ENCODE measurements at places on chromosomes 3 and 15.
A peak's percentile ranks its signal among the peaks of the same experiment; 100 is the strongest.

DNA sequence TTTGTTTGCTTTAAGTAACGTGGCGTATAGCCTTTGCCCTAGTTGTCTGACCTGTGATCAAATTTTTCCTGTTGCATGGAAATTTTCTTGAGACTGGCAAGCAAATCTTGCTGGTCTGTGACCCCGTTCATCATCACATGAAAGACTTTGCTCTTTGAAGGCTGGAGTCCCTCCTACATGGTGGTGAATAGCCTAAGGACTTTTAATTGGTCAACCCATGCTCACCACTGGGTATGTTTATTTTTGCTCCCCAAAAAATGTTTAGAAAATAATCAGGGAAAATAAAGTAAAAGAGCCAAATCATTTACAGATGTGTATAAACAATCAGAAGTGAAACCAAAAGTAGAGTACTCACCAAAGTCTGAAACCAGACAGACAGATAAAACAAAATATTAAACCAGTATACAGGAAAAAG is 1075.3 kb upstream of the ALCAM start:
- no peak for DNase-seq

DNA sequence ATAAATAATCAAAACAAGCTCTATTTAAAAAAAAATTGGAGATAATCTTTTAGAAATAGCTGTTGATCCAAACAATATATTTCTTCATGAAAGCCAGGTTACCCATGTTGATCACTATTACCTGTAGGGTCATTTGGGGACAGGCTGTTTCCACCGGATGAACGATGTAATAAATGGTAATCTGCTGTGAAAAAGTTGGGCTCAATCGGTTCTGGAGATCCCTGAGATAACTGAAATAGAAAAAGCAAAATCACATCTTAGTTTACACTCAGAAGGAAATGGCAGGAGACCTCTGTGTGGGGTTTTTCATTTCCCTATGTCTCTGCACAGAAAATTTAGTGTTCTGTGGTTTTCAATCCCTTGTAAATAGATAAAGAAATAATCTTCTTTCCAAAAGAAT is 249.5 kb downstream of the NEK10 start:
- DNase-seq, result no peak

DNA sequence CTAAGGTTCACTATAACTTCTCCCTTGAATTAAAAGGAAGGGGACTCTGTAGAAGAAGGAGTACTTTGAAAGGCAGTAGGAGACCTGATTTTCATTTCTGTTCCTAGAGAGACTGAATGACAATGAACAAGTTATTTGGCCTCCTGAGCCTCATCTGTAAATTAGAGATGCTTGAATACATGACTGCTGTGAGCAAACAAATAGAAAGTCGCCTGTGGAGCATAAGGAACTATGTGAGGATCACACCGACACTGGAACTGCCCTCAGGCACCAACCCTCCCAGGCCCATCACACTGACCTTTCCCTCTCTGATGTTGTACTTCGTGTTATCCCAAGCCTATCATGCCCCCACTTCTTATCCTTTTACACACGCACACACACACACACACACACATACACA is 48.6 kb downstream of the IMPG2 start:
- DNase-seq, result no peak

DNA sequence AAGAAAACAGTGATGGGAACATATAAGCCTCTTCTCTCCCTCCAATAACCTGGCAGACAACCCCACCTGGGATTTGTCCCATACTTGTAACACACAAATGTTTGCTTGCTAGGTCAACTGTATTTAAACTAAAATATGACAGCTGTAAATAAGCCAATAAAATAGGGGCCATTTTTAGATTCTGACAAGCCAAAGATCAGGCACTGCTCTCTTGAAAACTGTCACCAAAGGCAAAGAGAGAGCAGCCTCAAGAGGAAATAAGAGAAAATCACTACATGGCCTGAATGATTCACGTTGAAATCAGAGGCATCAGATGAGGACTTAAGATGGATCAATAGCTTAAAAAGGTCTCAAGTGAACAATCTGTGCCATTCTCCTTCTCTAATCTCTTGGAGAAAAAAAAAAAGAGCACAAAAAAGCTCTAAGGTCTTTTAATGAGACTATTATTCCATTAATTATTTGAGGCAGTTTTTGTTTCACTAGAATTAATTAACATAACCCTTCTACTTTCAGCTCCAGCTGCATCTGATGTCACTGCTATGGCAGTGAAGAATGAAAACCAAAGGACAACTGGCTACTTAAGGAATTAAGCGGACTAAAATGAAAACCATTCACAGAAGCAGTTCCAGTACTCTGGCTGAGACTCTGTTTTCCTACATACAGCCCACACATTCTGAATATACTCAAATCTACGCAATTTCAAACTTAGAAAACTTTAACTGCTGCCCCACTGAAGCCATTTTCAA is 19.0 kb downstream of the MYO5A start:
- DNase-seq, result no peak

- no peak for DNase-seq
These were observed 43.1 kb downstream of the THRB start for GRCh38 chr3:24451461-24452099.

GRCh38 chr3:195875482-195876236 is 32.7 kb downstream of the TNK2 start:
- DNase-seq, result no peak

DNA sequence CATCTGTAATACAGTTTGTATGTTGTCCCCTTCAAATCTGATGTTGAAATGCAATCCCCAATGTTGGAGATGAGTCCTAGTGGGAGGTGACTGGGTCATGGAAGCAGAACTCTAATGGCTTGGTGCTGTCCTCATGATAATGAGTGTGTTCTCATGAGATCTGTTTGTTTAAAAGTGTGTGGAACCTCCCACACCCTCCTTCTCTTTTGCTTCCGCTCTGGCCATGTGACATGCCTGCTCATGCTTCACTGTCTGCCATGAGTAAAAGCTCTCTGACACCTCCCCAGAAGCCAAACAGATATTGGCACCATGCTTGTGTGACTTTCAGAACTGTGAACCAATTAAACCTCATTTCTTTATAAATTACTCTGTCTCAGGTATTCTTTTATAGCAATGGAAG is 794.0 kb upstream of the CFAP20DC start:
- no peak for DNase-seq

GRCh38 chr3:114178770-114179368 is at the start of gene DRD3:
Gene DRD3, minus strand, starts transcription at chr3:114179052. Its CDS starts 7,060 bp downstream, at chr3:114171992.
- no peak for DNase-seq

DNA sequence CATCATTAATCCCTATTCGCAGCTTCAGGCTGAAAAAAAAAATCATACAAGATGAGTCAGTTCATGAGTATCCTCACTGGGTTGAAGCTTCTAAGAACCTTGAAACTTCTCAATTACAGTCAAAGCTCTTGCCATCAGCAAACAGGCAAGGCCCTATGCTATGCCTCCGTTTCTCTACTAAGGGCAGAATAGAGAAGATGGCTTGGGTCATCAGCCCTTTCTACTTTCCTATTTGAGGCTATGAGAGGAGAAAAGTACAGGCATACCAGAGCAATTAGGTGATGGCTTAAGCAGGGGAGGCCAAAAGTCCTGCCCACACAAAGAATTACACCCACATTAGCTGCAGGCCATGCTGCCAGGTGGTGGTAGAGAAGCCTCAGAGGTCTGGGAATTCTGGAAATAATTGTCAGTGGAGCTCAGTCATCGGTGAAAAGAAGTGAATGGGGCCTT is 89.0 kb downstream of the MRPL46 start:
- no peak for DNase-seq

GRCh38 chr15:87368511-87368910 is 888.0 kb downstream of the NTRK3 start:
- no peak for DNase-seq

- no peak for DNase-seq
These were observed 1.4 kb downstream of the PLEKHO2 start for GRCh38 chr15:64842986-64843561.

GRCh38 chr3:53511246-53511645 is 16.8 kb downstream of the CACNA1D start:
- no peak for DNase-seq

DNA sequence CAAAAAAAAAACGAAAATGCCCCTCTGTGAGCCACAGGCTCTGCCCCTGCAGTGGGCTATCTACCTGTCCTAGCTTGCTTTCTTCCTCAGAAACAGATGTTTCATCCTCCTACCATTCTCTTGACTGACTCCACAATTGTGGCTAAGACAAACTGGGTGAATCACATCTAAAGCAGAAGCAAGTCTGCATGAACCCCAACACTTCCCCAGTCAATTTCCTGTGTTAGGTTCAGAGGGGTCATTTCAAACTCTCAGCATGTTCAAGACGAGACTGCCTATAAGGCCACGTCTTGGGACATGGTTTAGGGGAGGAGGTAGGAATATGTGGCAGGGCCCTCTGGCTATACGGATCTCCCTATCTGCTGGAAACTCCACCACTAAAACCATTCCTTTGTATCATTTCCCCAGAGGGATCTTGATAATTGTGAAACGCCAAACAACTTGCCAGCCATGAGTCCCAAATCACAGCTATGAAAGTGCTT is 28.6 kb upstream of the ANKDD1A start:
- DNase-seq, result no peak

- no peak for DNase-seq
These were observed 72.7 kb downstream of the TP63 start for GRCh38 chr3:189703865-189704264.

- DNase-seq, result no peak
These were observed 61.0 kb downstream of the GTPBP8 start for GRCh38 chr3:113051787-113052186.

GRCh38 chr3:71035886-71036285 is 547.6 kb downstream of the FOXP1 start:
- no peak for DNase-seq

DNA sequence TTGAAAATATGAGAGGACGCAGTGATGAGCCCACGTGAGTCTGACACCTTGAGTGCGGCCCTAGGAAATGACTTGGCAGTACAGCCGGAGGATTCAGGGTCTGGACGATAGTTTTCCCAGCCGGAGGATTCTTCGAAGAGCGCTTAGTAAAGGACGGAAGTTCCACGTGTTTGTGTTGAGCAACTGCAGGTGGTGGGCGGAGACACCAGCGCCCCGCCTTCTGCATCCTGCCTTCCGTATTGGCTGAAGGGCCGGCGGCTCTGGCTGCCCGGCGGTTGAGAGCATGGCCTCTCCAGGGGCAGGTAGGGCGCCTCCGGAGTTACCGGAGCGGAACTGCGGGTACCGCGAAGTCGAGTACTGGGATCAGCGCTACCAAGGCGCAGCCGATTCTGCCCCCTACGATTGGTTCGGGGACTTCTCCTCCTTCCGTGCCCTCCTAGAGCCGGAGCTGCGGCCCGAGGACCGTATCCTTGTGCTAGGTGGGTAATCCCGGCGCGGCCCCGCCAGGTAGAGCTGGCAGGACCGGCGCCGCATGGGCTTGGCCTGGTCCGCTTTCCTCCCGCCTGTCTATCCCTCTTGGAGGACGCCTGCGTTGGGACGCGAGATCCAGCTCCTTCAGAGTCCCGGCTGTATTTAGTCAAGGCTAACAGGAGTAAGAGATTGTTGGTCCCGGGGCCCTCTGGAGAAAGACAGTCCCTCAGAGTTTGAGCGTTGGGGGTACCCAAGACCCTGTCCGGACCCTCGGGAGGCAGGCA is at the start of gene EEF1AKMT4:
TSS of gene EEF1AKMT4 (plus strand) at position 261 of the 755 bp plus-strand sequence. CDS start at position 284, 23 bp downstream.
- DNase-seq, result peak; percentile 92

GRCh38 chr15:25226360-25226759 is 212.5 kb downstream of the UBE3A start:
- no peak for DNase-seq

- DNase-seq, result no peak
These were observed 156.0 kb downstream of the NSMCE3 start for GRCh38 chr15:29113336-29114220.

DNA sequence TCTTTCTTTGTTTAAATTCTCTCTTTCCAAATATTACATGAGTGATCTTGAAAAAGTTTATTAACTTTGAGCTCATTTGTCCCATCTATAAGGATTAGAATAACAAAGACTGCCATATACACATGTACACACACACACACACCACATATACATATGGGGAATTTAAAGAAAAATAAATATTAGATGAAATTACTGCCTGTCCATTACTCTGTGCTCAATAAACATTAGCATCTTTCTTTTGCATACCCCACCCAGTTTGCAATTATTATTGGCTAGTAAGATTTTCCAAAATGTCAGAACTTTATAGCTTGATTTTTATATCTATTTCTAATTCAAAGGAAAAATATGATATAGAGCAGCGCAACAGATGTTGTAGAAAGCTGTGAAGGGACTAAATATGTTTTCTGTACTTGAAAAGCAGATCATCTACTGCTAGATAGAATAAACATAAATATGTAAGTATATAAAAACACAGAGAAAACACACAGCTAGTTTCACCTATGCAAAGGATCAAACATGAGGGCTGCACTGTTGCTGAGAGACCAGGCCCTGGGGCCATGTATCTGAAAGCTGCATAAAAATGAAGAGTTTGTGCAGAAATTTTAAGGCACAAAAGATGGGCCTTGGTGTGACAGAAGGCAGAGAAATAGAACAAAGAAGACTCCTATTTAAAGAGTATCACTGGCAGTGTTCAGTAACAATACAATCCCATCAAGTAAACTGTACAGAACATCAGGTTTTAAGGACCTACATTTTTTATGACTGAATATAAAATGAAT is 114.2 kb upstream of the NECTIN3 start:
- DNase-seq, result no peak

DNA sequence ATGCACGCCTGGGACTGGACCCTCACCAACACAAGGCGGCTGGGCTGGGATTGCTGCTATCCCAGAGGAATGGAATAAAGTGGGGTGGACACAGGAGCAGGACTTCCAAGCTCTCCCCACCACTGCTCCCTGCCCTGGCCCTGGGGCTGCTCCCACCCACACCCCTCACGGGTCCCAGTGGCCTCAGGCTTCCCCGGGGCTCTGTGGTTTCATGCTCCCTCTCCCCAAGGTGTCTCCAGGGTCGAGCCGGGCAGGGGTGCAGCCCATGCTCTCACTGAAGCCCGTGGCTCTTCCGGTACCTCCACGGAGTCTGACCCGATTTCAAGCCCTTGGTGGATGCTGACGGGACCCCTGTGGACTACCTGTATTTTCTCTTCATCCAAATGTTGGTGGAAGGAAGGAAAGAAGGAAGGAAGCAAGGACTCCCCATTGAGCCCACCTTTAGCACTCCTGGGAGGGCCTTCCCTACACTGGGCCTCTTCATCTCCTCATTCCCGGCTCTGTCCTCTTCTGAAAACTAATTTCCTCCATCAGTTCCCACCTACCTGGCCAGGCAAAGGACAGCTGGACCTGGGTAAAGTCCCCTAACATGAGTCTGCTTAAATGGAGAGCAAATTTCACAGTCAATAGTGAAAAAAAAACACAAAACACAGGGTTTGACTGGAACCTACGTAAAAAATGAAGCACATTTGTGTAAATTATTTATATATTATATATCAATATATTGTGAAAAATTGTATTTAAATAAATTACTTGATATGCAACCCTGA is 44.0 kb upstream of the PCSK6 start:
- DNase-seq, result no peak

- peak; percentile 0 for DNase-seq
These were observed 3.6 kb upstream of the CLDN16 start for GRCh38 chr3:190384309-190384756.

DNA sequence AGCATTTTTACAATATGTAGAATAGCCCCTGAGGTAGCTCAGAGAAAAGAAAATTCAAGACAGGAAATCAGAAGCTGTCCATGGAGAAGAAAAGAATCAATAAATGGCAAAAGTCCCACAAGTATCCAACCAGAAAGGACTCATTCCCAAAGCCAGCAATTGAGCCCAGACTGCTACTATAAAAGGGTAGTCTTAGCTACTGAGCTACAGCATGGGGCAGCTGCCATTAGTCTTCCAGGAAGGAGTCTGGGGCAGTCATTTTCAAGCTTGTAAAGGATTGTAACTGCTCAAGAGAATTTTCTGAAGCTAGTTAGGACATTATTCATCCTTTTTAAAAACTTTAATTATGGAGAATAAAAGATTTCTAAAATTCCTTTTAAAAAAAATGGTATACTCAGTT is 10.5 kb downstream of the LEKR1 start:
- DNase-seq, result no peak

- no peak for DNase-seq
These were observed 21.1 kb upstream of the IQCF6 start for GRCh38 chr3:51799879-51800749.
